ENCODE measurements at places on chromosomes 6 and 20.

DNA sequence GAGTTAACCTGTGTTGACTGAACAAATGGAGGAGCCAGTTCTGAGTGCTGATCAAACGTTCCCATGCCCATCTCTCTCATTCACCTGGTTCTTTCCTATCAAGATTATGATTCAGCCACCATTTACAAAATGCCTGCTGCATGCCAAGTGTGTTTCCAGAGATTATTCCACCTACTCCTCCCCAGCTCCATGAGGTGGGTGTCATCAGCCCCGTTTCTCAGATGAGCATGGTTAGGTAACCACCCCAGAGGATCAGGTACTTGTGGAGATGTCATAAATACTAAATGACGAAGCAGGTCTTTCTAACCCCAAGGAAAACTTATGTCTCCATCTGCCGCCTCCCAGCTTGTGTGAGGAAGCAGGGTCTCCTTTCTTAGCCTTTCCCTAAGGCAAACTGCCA, 2.1 kb downstream of the BANF2 start:
- no peak for DNase-seq

- DNase-seq, result no peak
Measured at GRCh38 chr6:113505084-113505699, 352.0 kb upstream of the MARCKS start.

DNA sequence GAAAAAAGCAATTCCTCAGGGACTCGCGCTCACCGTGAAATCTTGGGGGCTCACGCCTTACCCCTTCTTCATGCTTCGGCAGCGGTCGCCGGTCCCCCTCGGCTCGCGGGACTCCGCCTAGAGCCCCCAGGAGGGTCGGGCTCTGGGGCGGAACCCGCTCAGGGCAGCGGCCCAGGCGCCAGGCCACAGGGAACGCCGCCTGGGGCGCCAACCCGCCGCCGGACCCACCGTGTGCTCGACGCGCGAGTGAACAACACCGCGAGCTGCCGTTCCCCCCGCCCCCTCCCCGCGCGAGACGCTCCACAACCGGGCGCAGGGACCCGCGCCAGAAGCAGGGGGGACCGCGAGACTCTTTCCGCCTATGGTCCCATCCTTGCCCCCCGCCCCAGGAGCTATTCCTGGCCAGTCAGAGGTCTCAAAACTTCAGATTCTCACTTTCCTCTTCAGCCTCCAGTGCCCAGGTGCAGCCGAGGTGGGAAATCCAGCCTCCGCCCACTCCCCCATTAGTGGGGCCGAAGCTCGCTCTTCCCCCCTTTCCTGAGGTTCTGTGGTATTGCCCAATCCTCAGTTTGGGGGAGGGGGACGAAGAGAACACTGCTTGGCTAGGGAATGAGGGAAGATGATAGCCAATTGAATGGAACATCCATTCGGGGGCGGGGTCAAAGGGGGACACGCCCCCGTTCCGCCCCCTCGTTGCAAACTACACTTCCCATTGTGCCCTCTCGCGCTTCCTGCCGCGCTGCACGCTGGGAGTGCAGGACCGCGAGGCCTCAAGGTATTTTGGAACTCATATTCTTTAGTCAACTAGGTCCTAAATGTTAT, at the start of gene WASF1:
Gene WASF1, minus strand, starts transcription at position 265 of the 822 bp plus-strand sequence. CDS start 52,069 bp downstream, outside the sequence.
- peak; percentile 92 for DNase-seq

GRCh38 chr6:121330516-121330915, 3.8 kb downstream of the TBC1D32 start:
- DNase-seq, result no peak
